ENCODE measurements at places on chromosomes 2 and 18.
A peak's percentile ranks its signal among the peaks of the same experiment; 100 is the strongest.

- ATAC-seq: no peak
Observed at GRCh38 chr2:149170156-149170555, 131.7 kb downstream of the LYPD6B start.

DNA sequence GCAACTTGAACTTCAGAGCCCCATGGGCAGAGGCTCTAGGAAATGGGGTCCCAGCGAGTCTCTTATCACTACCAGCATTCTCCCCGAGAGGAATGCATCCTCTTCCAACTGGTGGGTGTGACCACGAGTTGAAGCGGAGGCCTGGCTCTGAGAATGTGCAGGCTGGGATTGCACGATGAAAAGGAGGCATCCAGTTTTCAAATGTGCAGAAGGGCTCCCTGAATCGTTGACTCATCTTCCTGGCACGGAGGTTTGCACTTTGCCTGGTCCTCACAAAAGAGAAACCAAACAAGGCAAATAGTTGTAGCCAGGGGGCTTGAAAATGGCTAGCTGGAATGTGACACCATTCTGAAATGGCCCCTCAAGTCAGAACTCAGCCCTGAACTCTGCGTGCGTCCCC lies 216.7 kb downstream of the GLI2 start:
- no peak for ATAC-seq

DNA sequence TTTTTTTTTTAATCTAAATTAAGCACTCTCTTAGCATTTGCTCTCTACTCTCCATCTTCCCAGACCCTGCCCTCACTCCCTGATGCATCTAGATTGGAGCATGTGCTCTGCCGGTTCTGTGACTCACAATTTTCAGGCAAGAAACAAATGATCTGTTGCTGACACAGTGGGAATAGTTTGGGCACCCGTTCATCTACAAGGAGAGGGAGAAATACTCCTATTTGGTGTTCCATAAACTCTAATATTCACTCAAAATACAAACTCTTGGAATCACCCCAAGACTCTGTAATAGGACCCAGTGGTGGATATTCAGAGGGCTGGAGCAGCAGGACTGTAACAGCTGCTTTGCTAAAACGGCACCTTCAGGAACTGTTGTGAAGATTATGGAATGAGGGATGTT lies 37.1 kb upstream of the LINC00305 start:
- ATAC-seq: no peak

GRCh38 chr2:168541858-168542257 lies 85.8 kb downstream of the CERS6 start:
- ATAC-seq: no peak

- peak; percentile 34 for ATAC-seq
Observed at GRCh38 chr2:222861411-222862105, 722 bp downstream of the ACSL3 start.

- peak; percentile 18 for ATAC-seq
Observed at GRCh38 chr18:32019251-32019948, 775 bp downstream of the RNF125 start.

DNA sequence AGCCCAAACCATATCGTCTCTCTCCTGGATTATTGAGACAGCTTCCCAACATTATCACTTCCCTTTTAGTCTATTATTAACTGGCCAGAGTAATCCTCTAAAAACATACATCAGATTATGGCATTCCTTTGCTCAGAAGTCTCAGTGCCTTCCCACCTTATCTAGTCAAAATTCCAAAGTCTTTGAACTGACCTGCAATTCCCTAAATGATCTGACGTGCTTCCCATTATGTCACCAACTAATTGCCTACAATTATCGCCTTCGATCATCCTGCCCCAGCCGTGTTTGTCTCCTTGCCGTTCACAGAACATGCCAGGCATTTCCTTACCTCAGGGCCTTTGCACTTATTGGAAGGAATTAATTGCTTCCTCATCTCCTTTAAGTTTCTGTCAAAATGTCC lies 332.4 kb downstream of the IRS1 start:
- no peak for ATAC-seq

DNA sequence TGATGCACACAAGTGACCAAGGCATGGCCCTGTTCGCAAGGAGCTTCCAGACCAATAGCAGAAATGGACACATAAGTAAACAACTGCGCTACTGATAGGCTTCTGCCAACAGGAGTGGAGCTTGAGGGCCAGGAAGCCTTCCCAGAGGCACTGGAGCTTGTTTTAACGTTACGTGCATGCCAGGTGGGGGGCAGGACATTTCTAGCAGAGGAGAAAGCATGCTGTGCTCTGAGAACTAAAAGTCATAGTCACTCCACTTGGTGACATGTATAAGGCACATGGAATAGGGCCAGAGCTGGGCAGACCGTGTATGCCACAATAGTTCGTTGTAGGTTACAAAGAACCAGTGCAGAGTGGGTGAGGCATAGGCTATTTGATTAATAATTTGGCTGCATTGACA lies 184.2 kb downstream of the NEDD4L start:
- ATAC-seq: no peak

GRCh38 chr2:126370201-126370600 lies 285.8 kb upstream of the GYPC start:
- ATAC-seq: no peak

- ATAC-seq: no peak
Observed at GRCh38 chr2:176165370-176166050, 8.4 kb downstream of the HOXD3 start.

All from activated T-helper 17 cell treated with anti-CD3 and anti-CD28 coated beads, Interleukin-2, amount 50 U/mL, for 72 hours (primary cell).